SIG-M5 (cell line): ENCODE measurements at places on chromosomes 5 and 9.

- no peak for DNase-seq
Observed at GRCh38 chr9:112582371-112583262, 96.0 kb downstream of the KIAA1958 start.

DNA sequence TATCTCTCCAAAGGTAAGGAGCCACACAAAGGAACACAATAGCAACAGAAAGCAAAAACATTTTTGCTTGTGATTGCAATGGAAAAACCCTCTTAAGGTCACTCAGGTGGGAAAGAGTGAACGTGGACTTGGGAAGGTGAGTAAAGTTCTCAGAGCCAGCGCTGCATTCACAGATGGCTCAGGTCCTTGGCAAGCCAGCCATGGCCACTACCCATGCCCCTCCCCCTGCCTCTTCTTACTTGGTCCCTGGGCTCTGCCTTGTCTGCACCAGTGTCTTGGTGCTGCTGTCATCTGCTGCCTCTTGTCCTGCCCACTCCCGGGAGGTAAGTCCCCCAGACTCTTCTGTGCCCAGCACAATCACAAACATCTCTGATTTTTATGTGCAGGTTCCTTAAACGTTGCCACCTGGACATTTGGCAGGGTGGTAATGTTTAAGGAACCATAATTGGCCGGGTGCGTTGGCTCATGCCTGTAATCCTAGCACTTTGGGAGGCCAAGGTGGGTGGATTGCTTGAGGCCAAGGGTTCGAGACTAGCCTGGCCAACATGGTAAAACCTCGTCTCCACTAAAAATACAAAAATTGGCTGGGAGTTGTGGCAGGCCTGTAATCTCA, 74.6 kb downstream of the FEM1C start:
- DNase-seq, result no peak

DNA sequence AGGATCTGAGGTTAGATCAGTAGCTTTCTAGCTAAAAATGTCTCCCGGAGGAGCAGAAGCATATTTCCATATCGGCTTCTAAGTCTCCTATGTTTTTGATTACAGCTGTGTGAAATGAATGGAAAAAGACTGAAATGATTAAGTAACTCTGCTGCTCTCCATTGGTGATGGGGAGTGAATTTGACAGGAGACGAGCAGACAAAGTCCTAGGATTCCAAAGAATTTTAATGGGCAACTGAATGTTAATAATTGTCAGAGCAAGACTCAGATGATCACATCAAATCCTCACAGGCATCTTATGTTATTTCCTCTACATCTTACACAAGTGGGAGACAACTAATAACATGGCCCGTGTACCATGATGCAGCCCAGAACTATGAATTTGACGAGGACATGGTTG, 66.8 kb downstream of the LIX1 start:
- DNase-seq, result no peak

DNA sequence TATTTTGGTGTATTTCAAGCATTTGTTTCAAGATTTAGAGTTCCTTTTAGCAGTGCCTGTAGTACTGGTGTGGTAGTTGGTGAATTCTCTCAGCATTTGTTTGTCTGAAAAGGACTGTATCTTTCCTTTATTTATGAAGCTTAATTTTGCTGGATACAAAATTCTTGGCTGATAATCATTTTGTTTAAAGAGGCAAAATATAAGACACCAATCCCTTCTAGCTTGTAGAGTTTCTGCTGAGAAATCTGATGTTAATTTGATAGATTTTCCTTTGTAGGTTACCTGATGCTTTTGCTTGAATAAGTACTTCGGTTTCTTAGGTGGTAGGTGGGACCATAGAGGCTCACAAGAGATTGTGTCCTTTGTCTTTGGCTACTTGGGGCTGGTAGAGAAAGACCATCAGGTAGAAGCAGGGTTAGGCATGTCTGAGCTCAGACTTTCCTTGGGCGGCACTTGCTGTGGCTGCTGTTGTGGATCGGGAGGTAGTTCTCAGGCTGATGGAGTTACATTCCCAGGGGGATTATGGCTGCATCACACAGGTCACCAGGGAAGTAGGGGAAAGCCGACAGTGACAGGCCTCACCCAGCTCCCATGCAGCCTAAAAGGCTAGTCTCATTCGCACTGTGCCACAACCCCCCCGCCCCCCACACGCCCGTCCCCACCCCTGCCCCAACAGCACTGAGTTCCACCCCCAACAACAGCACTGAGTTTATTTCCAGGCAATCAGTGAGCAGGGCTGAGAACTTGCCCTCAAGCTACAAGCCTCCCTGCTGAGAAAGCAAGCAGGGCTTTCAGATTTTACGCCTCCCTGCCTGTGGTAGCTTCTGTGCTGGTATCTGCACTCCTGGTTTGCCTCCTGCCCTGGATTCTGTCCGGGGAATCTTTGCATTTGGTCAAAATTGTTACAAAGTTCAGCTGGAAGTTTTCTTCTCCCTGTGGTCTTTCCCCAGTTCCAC, 127.1 kb upstream of the GLRA1 start:
- DNase-seq, result no peak

DNA sequence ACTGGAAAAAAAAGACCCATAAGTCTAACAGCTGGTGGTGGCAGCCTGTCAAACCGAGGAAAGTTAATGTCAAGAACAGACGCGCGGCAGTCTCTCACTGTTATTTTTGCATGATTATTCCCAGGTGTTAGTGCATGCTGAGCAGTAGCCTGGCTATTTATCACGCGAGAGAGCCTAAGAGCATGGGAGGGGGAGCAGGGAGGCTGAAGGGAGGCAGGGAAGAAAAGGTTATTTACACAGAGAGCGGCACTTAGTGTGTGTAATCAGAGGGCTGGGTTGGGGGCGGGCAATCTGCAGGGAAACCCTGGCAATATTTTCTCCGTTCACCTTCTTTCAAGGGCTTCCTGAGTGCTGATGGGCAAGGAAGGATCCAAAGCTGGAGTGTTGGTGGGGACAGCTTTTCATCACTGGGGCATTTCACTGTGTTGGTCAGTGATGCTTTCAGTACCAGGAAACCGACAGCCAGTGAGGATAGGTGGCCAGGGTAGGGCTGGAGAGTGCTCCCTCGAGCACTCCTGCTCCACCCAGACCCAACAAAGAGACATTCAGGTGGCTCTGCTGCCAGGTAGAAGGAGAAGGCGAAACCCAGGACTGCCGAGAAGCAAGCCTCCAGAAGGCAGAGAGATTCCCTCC, 39.6 kb downstream of the ZNF608 start:
- no peak for DNase-seq

- no peak for DNase-seq
Observed at GRCh38 chr5:73431204-73431851, 17.2 kb downstream of the FOXD1 start.

DNA sequence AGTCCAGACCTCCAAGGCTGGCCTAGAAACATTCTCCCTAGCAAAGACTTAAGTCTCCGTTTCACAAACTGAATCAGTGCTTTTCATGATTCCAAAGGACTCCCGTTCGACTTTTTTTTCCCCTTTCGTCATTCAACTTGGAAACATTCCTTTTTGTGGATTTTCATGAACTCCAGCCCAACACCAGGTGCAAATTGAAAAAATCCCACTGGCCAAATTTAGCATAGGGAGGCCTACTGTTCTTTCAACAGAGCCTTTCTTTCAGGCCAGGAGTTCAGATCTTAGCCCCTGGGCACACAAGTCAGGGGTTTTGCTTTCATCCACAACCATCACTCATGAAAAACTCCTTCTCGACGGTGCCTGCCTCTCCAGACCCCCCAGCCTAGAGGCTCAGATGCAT, 285.3 kb downstream of the PIK3R1 start:
- no peak for DNase-seq

- DNase-seq, result no peak
Observed at GRCh38 chr9:74498621-74499095, 1.5 kb downstream of the RORB start.

DNA sequence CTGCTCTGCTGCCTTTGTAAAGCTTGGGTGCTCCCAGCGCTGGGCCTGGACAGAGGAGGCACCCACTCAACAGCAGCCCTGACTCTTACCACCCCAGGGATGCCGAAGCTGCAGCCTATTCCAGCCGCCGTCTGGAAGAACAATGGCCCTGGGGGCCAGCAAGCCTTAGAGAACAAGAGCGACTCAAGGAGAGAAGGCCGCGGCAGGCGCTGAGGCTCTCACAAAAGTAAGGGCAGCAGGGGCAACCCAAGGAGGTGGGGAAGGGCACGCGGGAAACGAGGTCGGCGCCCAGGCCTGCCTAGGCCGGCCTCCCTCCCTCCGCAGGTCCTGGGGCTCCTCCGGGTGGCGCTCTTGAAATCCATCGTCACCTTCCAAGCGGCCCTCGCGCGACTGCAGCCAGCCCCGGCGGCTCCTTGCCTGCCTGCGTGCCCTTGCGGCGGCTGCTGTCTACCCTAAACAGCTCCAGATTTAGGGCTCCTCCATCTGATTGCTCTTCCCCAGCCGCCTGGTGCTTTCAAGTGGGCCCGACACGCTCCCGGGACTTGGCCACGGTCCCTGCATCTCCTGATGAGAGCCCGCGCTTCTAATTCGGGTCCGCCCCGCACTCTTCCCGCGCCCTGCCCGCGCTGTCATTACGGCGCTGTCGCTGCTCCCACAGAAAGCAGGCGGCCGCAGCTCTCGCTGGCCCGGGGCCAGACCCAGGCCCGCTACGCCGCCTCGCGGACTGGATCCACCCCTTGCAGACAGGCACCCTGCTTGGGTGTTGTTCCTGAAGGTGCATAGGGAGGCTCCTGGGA, 213.3 kb downstream of the SEMA6A start:
- DNase-seq, result no peak

DNA sequence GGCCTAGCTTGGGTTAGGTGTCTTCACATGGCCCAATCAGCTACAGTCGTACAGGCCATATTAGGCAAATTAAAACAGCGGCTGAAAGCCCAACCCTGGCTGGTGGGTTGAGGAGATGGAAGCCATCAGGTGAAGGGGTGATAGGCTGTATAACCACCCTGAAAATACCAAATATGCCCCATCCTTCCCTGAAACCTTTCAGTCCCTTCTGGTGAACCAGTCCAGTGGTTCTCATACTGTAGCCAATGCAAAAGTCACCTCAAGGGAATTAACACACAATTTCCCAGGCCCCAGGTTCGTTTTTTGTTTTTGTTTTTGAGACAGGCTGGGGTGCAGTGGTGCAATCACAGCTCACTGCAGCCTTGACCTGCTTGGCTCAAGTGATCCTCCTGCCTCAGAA, 19.8 kb upstream of the KCNV2 start:
- no peak for DNase-seq

- DNase-seq, result no peak
Observed at GRCh38 chr9:132662152-132662945, 7.4 kb downstream of the DDX31 start.
